IPS-NIHi11 (cell line): ENCODE measurements at places on chromosomes 3 and 15.

DNA sequence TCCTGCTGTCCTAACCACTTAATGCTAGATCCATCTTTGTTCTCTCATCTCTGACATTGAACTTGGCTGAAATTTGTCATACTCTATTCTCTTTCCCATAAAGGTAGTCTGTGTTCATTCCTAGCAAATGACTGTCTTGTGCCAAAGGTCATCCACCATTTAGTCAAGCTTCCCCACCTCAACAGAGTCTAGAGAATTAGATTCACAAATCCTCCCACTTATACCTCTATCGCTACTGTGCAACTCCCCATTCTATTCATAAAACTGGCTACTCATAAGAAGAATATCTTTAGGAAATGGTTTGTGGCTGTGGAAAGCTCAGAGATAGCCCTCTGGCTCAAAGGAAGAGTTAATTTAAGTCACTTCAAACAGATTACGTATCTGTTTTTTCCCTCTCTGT lies 59.7 kb upstream of the MBNL1 start:
- no peak for DNase-seq

GRCh38 chr3:42975456-42975855 lies 3.7 kb upstream of the GASK1A start:
- DNase-seq, result no peak

DNA sequence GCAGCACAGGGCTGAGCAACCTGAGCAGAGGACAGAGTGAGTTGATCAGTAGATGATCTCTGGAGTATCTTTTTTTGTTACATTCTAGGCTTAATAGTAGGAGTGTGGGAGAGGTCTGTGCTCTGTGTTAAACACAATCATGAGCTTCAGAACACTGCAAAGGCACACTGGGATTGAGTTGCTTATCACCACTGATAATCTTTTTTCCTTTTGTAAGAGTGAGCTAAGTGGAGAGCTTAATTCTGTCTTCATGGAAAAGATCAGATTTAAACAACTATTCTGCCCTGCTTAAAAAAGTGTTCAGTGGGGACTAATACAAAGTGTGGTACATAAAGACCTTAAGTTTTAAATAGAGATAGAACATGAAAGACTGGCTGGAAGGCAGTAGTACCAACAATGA lies 1.1 kb downstream of the OR4F6 start:
- DNase-seq, result no peak

GRCh38 chr3:49173116-49173791 lies 1.9 kb downstream of the KLHDC8B start:
- peak; percentile 78 for DNase-seq

DNA sequence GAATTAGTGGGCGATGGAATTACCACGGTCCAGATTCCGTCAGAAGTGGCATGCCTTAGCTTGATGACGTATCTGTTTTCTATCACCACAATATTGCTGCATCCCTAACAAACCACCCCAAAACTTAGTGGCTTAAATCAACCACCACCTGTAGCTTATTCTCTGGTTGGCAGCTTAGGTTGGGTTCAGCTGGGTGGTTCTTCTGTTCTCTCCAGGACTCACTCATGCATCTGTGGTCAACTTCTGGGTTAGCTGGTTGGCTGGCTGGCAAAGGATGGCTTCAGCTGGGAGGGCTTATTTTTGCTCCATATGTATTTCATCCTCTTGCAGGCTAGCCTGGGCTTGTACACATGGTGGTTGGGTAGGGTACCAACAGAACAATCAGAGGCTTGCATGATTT lies 288.8 kb upstream of the LRRFIP2 start:
- no peak for DNase-seq

DNA sequence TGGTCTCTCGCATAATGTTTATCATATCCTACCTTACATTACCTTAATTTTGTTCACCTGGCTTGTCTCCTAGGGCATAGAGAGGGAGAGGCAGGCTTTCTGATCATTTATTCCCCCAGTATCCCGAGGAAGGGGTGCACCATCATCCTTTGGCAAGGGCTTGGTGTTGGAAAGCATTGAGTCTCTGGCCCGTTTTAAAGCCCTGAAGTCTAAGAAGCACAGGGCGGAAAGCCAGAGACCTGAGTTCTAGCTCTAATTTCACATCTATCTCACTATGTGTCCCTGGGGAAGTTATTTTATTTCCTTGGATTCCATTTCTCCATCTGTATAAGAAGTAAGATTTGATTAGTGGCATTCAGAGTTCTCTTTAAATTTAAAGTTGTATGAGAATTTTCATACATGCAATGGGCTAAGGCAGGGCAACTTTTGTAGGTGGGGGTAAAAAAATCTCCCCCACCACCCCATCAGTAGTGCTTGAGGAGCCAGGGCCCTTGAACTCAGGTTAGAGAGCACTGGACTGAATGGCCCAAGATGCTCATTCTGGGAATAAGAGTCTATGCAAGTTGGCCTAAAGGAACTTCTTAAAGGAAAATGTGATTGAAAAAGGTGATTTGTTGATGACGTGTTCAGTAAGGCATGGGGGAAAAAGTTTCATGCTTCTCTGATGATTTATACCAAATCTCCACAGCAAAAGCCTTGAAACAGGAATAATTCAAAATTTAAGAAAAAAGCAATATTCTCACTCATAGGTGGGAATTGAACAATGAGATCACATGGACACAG lies 10.1 kb downstream of the TMC3 start:
- no peak for DNase-seq

GRCh38 chr3:144429719-144430121 lies 458.1 kb downstream of the DIPK2A start:
- no peak for DNase-seq

- no peak for DNase-seq
Measured at GRCh38 chr3:45434996-45435395, 46.6 kb downstream of the LARS2 start.

DNA sequence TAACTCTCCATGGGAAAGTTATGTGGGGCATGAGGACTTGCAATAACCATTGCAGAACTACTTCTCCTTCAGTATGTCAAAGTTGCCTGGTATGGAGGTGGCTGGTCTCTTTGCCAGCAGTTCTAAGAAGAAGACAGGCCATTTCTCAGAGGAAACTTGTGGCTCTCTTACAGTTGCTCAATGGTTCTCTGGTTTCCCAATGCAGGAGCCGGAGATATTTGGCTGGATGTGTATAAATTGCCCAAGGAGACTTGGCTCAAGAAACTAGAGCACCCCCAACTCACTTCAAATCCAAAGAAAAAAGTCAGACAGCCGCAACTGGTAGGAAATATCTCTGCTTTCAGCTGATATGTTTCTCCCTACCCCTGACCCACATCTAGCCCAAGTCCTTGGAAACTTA lies 24.2 kb downstream of the WDR93 start:
- DNase-seq, result no peak

GRCh38 chr3:196662711-196663571 lies 23.4 kb downstream of the NRROS start:
- no peak for DNase-seq

- no peak for DNase-seq
Measured at GRCh38 chr15:90413411-90414379, 25.7 kb downstream of the IQGAP1 start.

DNA sequence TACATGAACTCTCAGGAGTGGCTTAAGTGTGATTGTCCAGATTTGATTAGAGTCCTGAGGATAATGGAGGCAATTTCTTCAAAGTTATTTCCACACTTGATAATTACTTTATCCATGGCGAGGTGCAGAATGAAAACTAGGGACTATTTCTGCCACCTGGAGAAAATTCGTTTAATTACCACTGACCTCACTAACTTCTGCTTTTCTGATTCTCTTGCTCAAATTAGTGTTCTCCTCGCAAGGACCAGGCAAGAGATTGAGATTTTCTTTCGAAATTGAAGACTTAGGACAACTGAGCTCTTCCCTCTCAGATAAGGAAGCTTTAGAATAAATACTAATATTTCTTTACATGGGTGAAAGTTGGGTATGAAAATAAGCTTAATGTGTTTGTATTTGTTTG lies 135.2 kb downstream of the RYR3 start:
- DNase-seq, result no peak

DNA sequence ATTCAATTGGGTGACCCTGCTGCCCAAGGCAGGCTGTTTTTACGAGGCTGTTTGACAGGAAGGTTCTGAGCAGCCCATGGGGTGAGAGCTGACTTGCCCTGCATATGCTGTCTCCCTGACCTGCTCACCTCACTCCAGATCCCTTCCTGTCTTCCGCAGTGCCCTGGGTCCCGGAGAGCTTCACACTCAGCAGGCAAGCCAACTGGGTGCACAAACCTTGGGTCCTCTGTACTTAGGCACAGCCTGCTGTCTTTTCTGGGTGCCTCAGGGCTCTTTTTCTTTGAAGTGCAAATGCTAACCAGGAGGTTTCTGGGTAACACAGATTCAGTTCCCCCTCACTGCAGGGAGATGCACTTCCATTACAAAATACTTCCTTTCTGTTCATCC lies 32.8 kb downstream of the ZXDC start:
- DNase-seq, result no peak

- no peak for DNase-seq
Measured at GRCh38 chr3:114480442-114480841, 186.6 kb downstream of the TIGIT start.

DNA sequence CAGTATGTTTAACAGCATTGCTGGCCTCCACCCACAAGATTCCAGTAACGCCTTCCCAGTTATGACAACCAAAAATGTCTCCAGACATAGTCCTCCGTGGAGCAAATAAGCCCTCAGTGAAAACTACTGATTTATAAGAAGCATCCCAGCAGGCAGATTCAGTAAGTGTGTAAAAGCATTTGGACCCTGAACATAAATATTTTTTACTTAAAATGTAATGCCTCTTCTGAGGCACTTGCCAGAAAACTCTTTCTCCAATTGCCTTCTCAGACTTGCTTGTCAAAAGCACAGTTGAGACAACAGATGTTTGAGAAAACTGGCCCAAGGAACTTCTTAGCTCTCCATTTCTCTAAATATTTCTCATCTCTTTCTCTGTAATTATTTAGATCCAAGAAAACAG lies 31.8 kb upstream of the DCLK3 start:
- DNase-seq, result no peak

DNA sequence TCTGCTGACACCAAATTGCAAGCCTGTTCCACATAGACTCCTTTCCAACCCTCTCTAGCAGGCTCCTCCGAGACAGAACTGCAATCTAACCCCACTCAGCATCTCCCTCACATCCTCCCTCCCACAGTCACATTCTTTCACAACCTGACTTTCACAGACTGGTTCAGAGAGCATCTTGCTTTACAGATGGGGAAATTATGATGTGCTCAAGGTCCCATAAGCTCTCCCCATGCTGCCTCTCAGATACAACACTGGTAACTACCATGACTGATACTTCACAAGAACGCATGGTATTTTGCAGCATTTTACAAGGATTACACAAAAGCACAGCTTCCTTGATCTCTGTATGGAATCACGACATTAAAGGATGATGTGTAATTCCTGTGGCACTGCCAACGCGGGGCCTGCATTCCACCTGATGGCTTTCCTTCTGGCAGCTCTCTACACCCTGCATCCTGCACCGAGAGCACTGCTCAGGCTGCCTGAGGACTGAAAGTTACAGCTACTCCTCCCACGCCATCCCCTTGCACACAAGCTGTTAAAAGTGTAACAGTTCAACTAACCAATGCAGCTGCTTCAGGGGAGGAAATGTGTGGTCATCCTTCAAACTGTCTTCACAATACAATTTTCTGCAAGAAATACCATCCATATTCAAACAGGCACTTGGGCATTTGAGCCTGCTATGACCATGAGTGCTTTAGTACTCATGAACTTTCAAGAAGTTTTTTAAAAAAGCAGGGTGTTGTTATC lies 27.6 kb downstream of the TBC1D2B start:
- no peak for DNase-seq

DNA sequence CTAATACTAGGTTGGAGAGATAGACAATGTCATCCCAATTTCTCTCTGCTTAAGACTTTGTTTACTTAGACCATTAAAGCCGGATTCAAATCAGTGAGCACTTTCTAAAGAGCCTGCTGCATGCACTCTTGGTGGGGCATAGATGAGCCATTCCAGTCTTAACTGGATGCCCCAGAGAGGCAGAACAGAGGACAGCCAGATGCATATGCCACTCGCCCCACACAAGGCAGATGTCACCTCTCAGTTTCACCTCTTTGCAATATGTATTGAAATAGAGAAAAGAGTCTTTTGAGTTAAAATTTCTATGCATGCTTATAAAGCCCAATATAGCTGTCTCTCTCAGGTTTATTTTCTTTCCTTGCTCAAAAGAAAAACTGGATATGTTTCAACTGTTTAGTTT lies 89.5 kb downstream of the LARS2 start:
- DNase-seq, result no peak

DNA sequence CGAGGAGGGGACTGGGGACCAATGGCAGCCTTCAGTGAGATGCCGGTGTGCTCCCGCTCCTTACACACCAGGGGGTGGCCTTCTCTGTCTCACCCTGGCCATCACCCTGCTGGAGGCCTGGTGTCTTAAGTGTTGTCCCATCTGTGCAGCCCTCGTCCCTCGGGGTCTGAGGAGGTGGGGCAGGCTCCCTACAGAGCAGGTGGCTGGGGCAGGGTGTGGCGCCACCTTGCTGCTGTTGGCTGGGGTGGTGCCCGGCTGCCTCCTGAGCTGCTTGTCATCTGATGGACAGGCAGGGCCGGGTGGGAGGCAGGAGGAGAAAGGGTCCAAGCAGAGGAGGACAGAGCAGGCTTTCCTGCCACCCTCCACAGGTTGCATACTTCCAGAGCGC lies 25.9 kb downstream of the PTPN23 start:
- DNase-seq, result peak; percentile 70

DNA sequence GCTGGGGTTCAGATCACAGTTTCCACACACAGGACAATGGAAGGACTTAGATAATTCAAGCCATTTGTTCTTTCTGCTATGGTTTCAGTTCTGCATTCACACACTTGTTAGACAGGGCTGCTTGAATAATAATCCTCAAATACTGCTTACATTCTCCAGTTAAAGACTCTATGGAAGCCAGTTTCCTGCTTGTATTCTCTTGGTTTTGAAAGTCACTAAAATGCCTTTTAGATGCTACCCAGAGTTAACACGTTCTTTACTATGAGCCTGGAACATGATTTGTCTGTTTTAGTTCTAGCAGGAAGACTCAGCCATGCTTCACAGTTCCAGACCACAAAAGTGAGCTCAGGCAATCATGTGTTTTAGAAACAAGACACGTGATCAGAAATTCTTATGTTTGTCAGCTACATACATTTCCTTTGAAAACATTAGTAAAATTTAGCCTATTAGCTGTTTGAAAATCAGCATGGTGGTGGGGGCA lies 152.4 kb downstream of the LEKR1 start:
- DNase-seq, result no peak

DNA sequence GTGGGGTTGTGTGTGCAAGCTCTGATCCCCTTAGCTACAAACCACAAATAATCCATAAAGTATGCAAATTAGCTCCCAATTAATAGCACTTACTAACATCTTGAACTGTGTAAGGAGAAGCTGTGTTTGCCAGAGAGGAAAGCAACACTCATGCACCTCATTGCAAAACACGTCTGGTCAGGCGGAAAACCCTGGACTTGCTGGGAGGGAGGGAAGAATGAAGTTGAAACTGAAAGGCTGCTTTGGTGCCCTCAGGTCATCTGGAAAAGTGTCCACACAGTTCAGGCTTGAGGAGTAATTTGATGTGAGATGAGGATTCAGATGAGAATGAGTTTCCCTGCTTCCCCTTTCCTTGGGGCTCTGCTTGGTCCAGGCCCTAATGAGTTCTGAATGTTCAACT lies 185.5 kb upstream of the ANKRD28 start:
- no peak for DNase-seq
